ENCODE measurements at places on chromosomes 1 and 21. TPM values are rescaled to one million over a fixed set of nuclear protein-coding genes. Genes with fewer than 3 reads are reported as not detected.

OPTC gene
- not detected for total RNA-seq

SHE gene
- total RNA-seq, result not detected

SPATA21 gene
- not detected for total RNA-seq

DNA sequence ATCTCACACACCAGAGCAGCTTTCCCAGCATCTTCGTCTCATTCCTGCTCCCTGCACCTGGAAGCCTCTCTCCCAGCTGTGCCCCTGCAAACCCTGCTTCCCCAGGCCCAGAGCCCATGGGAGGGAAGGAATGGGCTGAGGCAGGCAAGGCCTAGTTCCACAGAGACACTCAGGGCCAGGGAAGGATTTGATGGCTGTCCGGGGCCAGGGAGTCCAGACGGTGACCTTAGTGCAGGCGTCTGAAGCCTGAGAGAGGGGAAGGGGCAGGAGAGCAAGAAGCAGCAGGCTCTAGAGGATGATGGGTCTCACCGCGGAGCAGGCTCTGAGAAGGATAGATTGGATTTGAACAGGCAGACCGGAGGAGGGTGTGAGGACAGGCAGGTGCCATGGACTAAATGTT is 22.2 kb upstream of the TNNI1 start:
- H3K27me3 ChIP-seq, result no peaks in the 10 kb centered on the region
- H3K36me3 ChIP-seq, result no peaks in the 10 kb centered on the region
- H3K27ac ChIP-seq, result no peak overlapping the region
- DNase-seq, result no peak

DNA sequence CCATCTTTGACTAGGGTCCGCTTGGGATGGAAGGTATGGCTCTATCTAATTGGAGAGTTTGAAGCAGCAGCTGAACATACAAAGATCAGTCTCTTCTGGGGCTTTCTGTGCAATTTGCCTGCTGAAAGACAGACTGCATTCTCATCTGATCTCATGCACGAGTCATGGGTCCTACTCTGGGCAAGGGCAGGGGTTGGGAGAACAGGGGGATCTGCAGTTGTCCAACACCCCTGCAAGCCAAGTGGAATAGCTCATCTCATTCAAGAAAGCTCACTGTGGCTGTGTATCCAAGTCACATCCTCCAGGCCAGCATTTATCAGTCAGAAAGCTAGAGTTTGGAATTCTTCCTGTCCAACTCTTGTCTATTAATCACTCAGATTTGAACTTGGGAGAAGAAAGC is 177.2 kb upstream of the C8B start:
- H3K27me3 ChIP-seq, result no peaks in the 10 kb centered on the region
- no peak overlapping the region for H3K4me3 ChIP-seq
- H3K36me3 ChIP-seq, result no peaks in the 10 kb centered on the region
- no peak for DNase-seq
- H3K27ac ChIP-seq, result no peak overlapping the region

DNA sequence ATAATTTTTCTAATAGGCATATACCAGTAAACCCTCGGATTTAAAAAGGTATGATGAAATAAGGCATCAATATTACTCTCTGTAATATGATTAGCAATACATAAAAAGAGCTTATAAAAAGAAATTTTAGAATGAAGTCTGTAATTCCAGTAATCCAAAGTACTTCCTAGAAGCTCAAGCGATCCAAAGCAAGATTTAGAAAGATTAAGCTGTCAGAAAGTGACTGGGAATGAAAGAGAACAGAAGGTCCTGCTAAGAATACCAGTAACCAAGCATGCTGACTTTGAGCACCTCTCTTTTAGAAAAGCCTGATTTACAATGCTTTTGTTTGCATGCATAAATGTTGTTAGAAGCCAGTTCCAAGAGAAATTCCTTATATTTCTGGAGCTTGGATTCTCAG is 125.1 kb downstream of the GIPC2 start:
- no peaks in the 10 kb centered on the region for H3K36me3 ChIP-seq
- H3K4me3 ChIP-seq, result no peak overlapping the region
- H3K27me3 ChIP-seq, result no peaks in the 10 kb centered on the region
- H3K27ac ChIP-seq, result no peak overlapping the region

- H3K4me3 ChIP-seq, result no peak overlapping the region
- DNase-seq, result no peak
- no peak overlapping the region for H3K27ac ChIP-seq
These were observed 195.1 kb downstream of the PTPRC start for GRCh38 chr1:198833706-198834503.

- H3K4me3 ChIP-seq, result no peak overlapping the region
- H3K36me3 ChIP-seq, result no peaks in the 10 kb centered on the region
- no peak overlapping the region for H3K27ac ChIP-seq
These were observed 99.1 kb downstream of the PLA2G4A start for GRCh38 chr1:186927884-186928283.
